CD4-positive, alpha-beta T cell treated with Interleukin-1 beta for 1 hour (primary cell): ENCODE measurements at places on chromosomes 1 and 21.

GRCh38 chr1:71655604-71656003 lies 574.8 kb upstream of the ZRANB2 start:
- DNase-seq = no peak

DNA sequence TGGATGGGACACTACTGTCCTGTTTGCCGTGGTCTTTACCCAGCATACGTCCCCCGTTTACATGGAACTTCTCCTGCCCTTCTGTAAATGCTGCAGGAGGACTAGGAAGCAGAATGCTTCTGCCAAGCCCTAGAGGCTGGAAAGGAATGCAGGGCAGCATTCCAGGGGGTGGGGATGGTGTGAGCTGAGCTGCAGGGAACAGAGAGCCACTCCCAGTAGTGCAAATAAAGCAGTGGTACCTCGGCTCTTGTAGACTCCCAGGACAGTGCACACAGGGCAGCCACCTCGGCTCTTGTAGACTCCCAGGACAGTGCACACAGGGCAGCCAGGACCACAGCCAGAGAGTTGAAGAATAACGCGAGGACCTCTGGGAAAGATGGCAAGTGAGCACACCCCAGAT lies 35.4 kb downstream of the PTPRU start:
- no peak for DNase-seq

GRCh38 chr21:38165466-38166172 lies 91.2 kb upstream of the KCNJ15 start:
- no peak for DNase-seq

- no peak for DNase-seq
Measured at GRCh38 chr1:65229754-65230339, 79.5 kb upstream of the DNAJC6 start.

- peak; percentile 93 for DNase-seq
Measured at GRCh38 chr1:28648008-28648473, 359 bp upstream of the RNU11 start.

- DNase-seq = no peak
Measured at GRCh38 chr1:206468571-206468970, 1.7 kb upstream of the IKBKE start.

DNA sequence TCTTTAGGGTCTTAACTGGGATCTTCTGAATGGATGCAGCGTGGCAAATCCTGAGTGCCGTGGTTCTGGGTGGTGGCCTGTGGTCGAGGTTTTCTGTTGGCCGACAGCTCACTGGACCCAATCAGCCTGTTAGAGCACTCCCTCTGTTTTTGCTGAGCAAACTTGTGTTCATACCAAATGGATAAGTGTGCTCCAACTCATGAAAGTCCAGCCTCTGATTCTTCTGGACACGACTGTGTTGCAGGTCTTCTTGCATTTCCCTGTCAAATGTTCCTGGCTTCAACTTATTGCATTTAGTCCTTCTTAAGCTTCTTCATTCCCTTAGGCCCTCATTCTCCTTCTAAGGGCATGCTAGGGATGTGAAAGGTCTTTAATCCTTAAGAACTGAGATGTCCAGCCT lies 63.7 kb downstream of the AJAP1 start:
- no peak for DNase-seq

GRCh38 chr1:8420318-8420717 lies 102.4 kb downstream of the SLC45A1 start:
- no peak for DNase-seq

DNA sequence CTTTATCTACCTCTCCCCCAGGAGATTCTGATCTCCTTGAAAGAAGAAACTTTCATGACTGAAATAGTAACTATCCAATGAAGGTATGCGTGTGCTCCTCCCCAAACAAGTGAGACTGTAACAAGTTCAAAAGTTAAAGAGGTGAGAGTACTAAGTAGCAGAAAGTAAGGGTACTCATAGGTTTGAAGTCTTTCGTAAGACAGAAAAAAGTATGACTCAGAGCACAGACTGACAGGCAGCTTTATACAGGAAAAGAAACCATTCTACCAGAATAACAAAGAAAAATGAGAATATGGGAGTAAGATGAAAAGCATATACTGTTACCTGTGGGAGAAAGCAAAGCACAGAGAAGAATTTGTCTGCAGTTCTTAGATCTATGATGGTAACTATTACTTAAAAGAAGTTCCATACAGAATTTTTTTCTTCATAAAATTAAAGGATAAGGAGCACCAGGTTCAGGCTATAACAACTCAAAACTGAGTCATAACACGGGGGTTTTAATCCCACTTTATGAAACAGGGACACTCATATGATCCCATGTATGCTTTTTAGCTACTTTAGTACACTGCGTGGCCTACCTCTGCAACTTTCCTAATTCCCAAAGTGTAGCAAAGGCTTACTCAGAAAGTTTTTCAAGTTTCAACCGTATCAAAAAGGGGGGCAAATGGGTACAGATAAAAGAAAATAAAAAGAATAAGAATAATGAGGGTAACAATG lies 52.0 kb downstream of the FOXJ3 start:
- no peak for DNase-seq

GRCh38 chr21:33831962-33832659 lies 83.5 kb downstream of the ATP5PO start:
- DNase-seq = no peak

GRCh38 chr1:10288029-10288615 lies 77.8 kb downstream of the KIF1B start:
- DNase-seq = no peak

GRCh38 chr1:27547220-27548116 lies 56.5 kb downstream of the AHDC1 start:
- no peak for DNase-seq

DNA sequence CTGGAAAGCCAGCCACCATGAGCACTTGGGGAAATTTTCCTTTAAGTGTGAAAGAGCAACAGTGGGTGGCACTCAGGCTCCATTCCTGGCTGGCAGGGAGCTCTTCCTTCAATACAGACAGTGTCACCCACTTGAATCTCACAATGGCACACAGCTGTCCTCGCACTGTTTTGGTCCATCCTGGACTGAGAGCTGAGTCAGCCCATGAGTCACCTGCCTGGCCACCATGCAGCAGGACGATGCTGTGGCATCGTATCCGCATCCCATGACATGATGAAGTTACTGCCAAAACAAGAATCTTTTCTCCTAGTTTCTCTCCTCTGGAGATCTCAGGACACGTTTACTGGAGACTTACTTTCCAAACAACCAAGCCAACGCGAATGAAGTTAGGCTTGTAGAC lies 6.0 kb downstream of the TMPRSS2 start:
- no peak for DNase-seq

- no peak for DNase-seq
Measured at GRCh38 chr1:65105596-65105995, 42.4 kb upstream of the AK4 start.

DNA sequence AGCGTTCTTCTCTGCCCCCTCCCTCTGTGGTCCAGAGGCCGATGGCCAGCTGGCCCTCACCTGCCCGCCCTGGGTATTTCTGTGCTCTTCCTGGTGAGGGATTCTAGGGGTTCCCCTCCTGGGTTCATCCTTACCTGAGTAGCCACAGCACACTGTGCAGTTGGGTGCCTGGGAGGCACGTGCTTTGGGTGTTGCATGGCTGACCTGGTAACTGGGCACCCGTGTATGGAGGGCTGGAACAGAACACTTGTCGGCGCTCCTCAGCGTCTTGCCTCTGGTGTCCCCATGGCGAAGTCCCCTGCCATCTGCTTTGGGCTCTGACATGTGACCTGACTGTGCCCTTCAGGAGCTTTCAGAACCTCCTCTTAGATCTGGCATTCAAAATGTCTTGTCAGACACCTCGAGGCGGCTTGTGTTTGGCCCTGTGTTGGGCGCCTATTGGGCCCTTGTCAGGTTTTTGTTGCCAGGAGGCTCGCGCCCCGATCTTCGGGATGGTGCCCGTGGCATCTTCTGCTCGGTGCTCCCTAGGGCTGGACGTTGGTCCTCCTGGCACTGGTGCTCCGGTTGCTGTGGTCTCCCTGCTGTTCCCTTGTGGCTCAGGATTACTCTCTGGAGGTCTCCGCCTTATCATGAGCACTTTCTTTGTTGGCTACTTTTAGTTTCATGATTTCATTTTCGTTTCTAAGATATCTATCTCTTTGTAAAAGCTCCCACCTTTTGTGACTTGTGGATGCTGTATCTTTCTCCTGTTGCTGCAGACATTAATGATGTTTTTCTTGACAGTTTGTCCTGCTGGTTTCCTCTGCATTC lies 28.5 kb downstream of the SKI start:
- DNase-seq = no peak

- DNase-seq = no peak
Measured at GRCh38 chr1:10528066-10529014, 53.6 kb downstream of the PEX14 start.

- no peak for DNase-seq
Measured at GRCh38 chr1:152866321-152866720, 6.5 kb downstream of the LCE7A start.

DNA sequence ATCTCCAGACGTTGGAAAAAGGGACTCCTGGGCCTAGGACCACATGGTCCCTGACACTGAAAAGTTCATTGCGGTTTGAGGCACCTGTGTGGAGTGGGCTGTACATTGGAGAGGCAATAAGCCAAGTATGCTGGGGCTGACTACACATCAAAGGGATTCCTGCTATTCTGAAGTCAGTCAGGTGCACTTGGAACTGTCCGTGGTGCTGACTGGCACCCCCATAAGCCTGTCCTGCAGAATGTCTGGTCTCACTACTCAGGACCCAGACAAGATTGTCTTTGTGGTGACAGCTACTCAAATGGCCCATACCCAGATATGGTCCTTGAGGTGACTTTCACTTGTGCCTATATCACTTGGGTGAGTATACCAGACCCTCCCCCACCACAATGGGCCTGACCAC lies 150.6 kb downstream of the RWDD3 start:
- DNase-seq = no peak

GRCh38 chr1:9084906-9085305 lies 15.5 kb upstream of the SLC2A5 start:
- DNase-seq = no peak
